Muscle of leg (tissue), 16 donors: ENCODE measurements at places on chromosomes 1 and 21. TPM values are rescaled to one million over a fixed set of nuclear protein-coding genes. Genes with fewer than 3 reads are reported as not detected.

The STUM gene
- 4.7 TPM for total RNA-seq

The OR2L5 gene
- total RNA-seq = not detected

The LCE3E gene
- not detected for total RNA-seq

DNA sequence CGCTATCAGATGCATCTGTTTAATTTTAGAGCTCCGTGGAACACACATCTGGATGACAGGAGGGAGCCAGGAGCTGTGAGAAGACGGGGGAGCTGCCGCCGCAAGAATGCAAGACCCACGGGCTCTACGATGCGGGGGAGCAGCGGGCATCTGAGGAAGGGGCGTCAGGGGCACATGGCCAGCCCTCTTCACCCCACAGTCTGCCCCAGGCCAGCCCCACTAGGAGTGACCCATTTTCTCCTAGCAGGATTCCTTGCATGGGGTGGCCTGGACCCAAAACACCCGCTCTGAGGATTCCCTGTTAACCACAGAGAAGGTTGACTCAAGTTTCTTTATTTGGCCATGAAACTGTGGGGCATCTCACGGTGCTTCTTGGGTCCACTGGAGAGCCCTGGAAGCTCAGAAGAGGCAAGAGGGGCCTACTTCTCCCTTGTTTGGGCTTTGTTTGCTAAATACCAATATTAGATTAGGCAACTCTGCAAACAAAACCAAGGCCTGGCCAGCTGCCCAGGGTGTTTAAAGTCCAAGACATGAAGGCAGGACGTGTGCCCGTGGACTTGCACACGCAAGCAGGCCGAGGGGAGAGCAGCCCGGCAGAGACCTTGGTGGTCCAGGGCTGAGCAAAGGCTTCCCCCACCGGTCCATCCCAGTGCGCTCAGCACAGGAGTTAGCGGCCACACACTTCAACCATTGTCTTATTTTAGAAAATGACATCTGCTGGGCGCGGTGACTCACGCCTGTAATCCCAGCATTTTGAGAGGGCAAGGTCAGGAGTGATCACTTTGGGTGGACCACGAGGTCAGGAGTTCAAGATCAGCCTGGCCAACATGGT is 89.8 kb downstream of the DHRS3 start:
- H3K27me3 ChIP-seq = no peaks in the 10 kb centered on the region
- H3K36me3 ChIP-seq = no peaks in the 10 kb centered on the region
- no peak for DNase-seq
- H3K27ac ChIP-seq = no peak overlapping the region

DNA sequence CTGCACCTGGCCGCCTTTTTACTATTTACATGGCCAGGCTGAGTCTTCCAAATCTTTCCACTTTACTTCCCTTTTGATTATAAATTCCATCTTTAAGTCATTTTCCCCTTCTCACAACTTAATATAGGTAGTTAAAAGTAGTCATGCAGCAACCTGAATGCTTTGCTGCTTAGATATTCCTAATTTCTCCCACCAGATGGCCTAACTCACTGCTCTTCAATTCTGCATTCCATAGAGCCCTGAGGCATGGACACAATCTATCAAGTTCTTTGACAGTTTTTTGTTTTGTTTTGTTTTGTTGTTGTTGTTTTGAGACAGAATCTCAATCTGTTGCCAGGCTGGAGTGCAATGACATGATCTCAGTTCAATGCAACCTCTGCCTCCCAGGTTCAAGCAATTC is 21.7 kb upstream of the FAAH start:
- H3K27ac ChIP-seq = no peak overlapping the region
- H3K27me3 ChIP-seq = no peaks in the 10 kb centered on the region
- H3K4me3 ChIP-seq = no peak overlapping the region
- peaks cover 8% of the 10 kb centered on the region for H3K36me3 ChIP-seq
- DNase-seq = no peak

DNA sequence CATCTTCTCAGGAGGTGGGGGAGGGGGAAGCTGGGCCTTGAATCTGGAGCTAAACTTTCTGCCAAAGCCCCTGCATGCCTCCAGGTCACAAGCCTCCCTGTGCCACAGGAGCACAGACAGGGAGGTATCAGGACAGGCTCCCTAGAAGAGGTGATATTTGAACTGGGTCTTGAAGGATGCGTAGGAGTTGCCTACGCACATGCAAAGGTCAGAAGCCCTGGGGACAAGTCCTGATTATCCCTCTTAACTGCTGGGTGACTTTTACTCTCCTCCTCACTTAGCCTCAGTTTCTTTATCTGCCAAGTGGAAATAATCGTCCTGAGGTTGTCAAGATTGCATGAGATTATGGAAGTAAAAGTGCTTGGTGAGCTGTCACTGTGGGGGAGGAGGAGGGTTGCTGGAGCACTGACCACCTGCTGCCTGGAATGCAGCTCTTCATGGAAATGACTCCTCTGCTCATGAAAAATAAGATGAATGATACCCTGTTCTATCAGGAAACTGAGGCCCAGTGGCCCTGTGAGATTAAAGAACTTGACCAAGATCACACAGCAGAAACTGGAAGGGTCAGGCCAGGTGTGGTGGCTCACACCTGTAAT is 50.6 kb upstream of the LAPTM5 start:
- H3K4me1 ChIP-seq = peaks cover 19% of the 10 kb centered on the region
- peaks cover 19% of the 10 kb centered on the region for H3K27me3 ChIP-seq

DNA sequence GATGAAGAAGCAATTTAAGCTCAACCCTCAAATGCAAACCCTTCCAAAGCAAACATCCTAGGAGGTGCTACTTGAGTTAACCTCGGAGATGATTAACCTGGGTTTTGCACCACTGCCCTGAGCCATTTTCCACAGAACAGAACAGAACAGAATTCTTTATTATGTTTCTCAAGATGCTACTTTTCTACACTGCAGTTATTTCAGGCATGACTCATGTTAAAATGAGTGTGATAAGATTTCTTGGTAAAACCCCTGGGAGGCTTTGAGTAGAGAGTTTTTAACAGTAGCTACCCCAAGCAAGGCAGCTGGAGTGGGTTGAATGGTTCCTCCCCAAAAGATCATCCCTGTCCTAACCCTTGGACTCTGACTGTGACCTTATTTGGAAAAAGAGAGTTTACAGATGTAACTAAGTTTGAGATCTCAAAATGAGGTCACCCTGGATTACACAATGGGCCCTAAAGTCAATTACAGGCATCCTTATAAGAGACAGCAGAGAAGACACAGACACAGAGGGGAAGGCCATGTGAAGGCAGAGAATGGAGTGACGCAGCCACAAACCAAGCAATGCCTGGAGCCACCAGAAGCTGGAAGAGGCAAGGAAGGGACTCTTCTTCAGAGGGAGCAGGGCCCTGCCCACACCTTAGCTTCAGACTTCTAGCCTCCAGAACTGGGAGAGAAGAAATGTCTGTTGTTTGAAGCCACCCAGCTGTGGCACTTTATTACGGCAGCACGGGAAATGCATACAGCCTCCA is 153.4 kb downstream of the ETS2 start:
- H3K36me3 ChIP-seq = no peaks in the 10 kb centered on the region
- H3K27me3 ChIP-seq = no peaks in the 10 kb centered on the region
- DNase-seq = peak; percentile 33
- no peak overlapping the region for H3K4me3 ChIP-seq

GRCh38 chr1:193787061-193787460 is 600.6 kb upstream of the B3GALT2 start:
- H3K27ac ChIP-seq = no peak overlapping the region
- no peaks in the 10 kb centered on the region for H3K4me1 ChIP-seq
- no peak overlapping the region for H3K4me3 ChIP-seq
- H3K27me3 ChIP-seq = no peaks in the 10 kb centered on the region
- no peak for DNase-seq

GRCh38 chr1:55046871-55047270 is 7.5 kb downstream of the PCSK9 start:
- H3K4me1 ChIP-seq = peaks cover 28% of the 10 kb centered on the region
- no peaks in the 10 kb centered on the region for H3K36me3 ChIP-seq
- no peak overlapping the region for H3K4me3 ChIP-seq
- H3K27ac ChIP-seq = no peak overlapping the region
- no peak for DNase-seq
- peaks cover 4% of the 10 kb centered on the region for H3K27me3 ChIP-seq
